Vagina (tissue), 2 donors: ENCODE measurements at places on chromosomes 11 and 22. TPM values are rescaled to one million over a fixed set of nuclear protein-coding genes. Genes with fewer than 3 reads are reported as not detected.

Gene TBX10
- total RNA-seq = not detected

Gene HTATIP2
- total RNA-seq = 35.1 TPM

DNA sequence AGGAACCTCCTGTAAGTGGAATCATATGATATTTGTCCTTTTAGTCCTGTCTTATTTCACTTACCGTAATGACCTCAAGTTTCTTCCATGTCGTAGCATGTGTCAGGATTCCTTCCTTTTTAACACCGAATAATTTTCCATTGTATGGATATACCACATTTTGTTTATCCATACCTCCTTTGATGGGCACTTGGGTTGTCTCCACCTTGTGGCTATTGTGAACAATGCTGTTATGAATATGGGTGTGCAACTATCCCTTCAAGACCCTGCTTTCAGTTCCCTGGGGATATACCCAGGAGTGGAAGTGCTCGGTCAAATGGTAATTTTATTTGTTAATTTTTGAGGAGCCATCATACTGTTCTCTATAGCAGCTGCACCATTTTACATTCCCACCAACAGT lies 244.9 kb upstream of the BLID start:
- H3K36me3 ChIP-seq = no peaks in the 10 kb centered on the region
- no peaks in the 10 kb centered on the region for H3K27me3 ChIP-seq
- H3K4me3 ChIP-seq = no peak overlapping the region
- no peaks in the 10 kb centered on the region for H3K4me1 ChIP-seq

DNA sequence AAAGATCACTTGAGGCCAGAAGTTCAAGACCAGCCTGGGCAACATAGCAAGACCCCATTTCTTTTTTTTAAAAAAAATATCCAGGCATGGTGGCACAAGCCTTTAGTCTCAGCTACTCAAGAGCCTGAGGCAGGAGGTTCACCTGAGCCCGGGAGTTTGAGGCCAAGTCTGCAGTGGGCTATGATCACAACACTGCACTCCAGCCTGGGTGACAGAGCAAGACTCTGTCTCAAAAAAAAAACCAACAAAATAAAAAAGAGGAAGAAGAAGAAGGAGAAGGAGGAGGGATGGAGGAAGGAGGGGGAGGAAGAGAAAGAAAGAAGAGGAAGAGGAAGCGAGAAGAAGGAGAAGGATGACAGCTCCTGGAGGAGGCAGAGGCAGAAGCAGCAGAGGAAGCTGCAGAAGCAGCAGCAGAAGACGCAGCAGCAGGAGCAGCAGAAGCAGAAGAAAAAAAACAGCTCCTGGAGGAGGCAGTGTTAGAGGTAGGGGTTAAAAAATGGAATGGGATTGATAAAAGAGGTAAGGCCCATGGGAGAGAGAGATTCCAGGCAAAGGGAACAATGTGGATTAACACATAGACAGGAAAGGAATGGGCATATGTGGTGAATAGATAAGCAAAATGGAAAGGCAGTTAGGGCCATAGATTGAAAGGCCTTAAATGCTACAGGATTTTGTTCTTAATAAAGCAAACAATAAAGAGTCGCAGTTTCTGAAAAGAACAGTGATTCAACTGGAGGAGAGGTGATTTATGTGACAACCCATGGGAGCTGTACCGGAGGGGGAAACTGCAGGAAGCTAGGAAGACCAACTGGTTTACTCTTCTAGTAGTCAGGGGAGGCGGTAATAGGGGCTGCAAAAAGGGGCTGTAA lies 10.9 kb downstream of the PRCP start:
- no peak for DNase-seq
- H3K36me3 ChIP-seq = no peaks in the 10 kb centered on the region
- no peak overlapping the region for H3K4me3 ChIP-seq
- no peak overlapping the region for H3K27ac ChIP-seq

Gene ZNF408
- 12.5 TPM for total RNA-seq

- no peak overlapping the region for H3K27ac ChIP-seq
- H3K4me1 ChIP-seq = no peaks in the 10 kb centered on the region
- H3K27me3 ChIP-seq = no peaks in the 10 kb centered on the region
- H3K36me3 ChIP-seq = no peaks in the 10 kb centered on the region
- H3K4me3 ChIP-seq = no peak overlapping the region
Observed at GRCh38 chr11:15159085-15159484, 44.4 kb downstream of the INSC start.

GRCh38 chr11:56819916-56820315 lies 71.4 kb upstream of the OR9G4 start:
- H3K36me3 ChIP-seq = no peaks in the 10 kb centered on the region
- H3K27me3 ChIP-seq = no peaks in the 10 kb centered on the region
- no peak overlapping the region for H3K4me3 ChIP-seq
- DNase-seq = no peak
- no peaks in the 10 kb centered on the region for H3K4me1 ChIP-seq

Gene ANKK1
- 1.5 TPM for total RNA-seq

DNA sequence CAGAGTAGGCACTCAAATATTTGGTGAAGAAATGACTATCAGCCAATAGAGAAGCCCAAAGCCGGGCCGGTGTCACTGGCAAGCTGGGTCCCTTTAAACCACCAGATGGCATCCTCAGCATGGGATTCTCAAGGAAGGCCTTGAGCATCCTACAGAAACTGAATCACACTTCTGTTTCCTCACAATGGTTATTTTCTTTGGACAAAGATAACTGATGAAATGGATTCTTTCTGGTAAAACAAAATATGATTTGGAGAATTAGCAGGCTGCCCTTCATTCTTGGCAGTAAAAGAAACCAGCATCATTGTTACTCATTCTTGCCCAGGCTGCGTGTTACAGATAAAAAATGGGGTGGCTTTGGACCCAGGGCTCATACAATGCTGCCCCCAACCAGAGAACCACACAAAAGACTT lies 30.3 kb upstream of the ASPHD2 start:
- H3K4me3 ChIP-seq = no peak overlapping the region
- H3K4me1 ChIP-seq = no peaks in the 10 kb centered on the region
- H3K27me3 ChIP-seq = no peaks in the 10 kb centered on the region
- no peak for DNase-seq
- no peak overlapping the region for H3K27ac ChIP-seq
- no peaks in the 10 kb centered on the region for H3K36me3 ChIP-seq

DNA sequence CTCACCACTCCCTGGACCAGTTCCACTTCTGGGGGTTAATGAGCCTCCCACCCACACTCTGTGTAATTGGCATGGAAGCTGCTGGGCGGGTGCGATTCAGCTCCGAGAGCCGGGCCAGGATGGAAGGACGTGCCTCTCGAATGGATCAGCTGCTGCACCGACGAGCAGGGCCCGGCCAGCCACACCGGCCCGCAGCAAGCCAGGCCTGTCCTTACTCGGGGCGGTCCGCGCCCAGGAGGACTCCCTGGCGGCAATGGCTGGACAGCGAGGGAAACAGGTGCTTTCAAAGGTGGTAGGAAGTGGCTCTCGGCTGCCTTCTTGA lies 4.3 kb upstream of the SHISAL1 start:
- no peaks in the 10 kb centered on the region for H3K36me3 ChIP-seq
- H3K4me1 ChIP-seq = peaks cover 13% of the 10 kb centered on the region
- DNase-seq = no peak
- H3K4me3 ChIP-seq = no peak overlapping the region
- H3K27ac ChIP-seq = no peak overlapping the region
- no peaks in the 10 kb centered on the region for H3K27me3 ChIP-seq

DNA sequence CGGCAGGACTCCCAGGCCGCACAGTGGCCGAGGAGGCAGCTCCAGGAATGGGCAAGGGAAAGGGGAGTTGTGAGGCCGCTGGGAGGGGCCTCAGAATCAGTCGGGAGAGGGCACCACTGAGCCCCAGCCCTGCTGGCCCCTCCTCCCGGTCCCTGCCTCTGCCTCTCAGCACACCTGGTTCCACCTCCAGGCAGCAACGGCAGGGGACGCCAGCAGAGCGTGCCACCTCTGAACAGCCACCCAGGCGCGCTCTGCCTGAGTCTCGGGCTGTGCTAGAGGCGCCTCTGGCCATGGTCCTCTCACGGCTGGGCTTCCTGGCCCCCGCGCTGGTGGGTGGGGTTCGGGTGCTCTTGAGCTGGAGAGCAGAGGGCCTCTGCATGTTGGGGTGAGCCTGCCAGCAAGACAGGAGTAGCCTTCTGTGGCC lies 33.0 kb downstream of the MOB2 start:
- H3K27ac ChIP-seq = no peak overlapping the region
- no peaks in the 10 kb centered on the region for H3K36me3 ChIP-seq
- no peak overlapping the region for H3K4me3 ChIP-seq
- H3K4me1 ChIP-seq = peaks cover 10% of the 10 kb centered on the region

DNA sequence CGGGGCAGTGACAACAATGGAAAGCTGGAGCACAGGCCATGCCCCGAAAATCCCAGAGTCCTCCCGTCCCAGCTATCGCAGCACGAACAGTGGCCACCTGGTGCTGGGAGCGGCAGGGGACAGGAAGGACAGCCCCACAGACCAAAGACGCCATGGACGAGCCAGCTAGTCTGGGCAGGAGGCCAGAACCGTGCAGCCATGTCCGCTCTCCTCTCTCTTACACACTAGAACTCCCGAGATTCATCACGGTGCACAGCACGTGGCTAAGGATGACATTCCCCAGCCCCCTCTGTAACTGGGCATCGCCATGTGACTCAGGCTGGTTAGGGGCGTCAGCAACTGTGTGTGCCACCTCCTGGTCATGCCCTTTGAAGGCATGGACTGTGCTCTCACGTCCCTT lies 4.6 kb downstream of the CDPF1 start:
- peaks cover 12% of the 10 kb centered on the region for H3K4me1 ChIP-seq
- H3K4me3 ChIP-seq = no peak overlapping the region
- H3K27me3 ChIP-seq = no peaks in the 10 kb centered on the region

GRCh38 chr11:84564180-84564866 lies 1062.8 kb downstream of the DLG2 start:
- no peak overlapping the region for H3K27ac ChIP-seq
- no peaks in the 10 kb centered on the region for H3K4me1 ChIP-seq
- no peaks in the 10 kb centered on the region for H3K36me3 ChIP-seq
- DNase-seq = no peak
- H3K4me3 ChIP-seq = no peak overlapping the region

DNA sequence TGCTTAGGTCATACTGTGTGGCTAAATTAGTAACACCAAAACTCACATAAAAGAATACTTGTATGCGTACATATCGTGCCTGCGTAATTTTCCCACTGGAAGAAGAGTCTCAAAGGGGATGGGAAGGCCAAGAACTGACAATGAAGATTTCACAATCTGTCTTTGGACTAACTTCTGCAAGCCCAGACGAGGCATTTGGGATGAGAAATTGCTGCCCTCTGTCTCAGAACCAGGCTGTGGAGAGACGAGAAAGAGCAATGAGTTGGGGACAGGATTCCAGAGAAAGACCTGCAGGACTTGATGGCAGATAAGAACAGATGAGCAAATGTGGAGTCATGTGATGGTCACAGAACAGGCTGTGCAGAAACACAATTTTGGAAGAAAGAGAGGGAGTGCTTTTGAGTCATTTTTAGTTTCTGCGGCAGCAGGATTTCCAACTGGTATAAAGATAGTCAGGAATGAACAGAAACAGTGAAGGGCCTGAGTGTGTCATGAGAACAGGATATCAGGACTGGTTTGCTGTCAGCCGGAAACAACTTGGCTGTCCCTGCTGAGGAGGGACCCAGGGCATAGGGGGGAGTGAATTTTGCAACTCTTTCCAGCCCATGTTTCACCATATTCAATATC lies 82.7 kb upstream of the CTSC start:
- no peaks in the 10 kb centered on the region for H3K36me3 ChIP-seq
- no peak for DNase-seq
- H3K27ac ChIP-seq = peak overlapping the region; percentile 52

Gene GRIK4
- total RNA-seq = 0.25 TPM

GRCh38 chr11:130631119-130631518 lies 182.7 kb downstream of the ADAMTS15 start:
- DNase-seq = no peak
- no peak overlapping the region for H3K27ac ChIP-seq
- no peaks in the 10 kb centered on the region for H3K4me1 ChIP-seq
- no peaks in the 10 kb centered on the region for H3K27me3 ChIP-seq

DNA sequence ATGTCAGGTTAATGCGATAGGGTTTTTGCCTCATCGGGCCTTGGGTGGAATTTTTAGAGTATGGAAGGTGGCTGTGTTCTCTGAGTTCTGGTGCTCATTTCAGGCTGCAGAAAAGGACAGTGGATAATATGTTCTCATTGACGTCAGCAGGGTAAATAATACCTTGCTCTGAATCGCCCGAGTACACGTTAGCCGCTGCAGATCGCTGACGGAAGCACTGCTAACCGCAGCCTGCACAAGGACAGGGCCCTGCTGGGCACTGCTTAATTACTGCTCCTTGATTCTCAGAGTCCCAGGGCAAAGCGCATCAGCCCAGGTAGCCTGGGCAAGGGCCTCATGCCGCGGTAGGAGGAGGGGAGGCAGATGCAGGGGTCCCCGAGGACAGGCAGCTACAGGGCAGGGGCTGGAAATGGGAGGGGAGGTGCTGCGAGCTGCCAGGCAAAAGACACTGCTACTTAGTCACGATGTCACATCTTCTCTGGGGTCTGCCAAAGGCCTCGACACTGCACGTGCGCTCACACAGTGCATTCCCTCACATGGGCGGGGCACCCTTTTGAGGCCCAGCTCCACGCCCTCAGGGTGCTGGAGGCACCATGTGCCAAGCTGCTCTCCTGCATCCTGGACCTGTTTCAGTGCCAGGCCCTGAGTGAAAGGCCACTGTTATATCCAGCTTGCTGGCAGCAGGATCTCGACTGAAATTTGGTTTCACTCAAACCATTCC lies 35.2 kb downstream of the PPP2R1B start:
- H3K27me3 ChIP-seq = no peaks in the 10 kb centered on the region
- H3K4me3 ChIP-seq = no peak overlapping the region
- no peaks in the 10 kb centered on the region for H3K36me3 ChIP-seq

- no peaks in the 10 kb centered on the region for H3K27me3 ChIP-seq
- no peak for DNase-seq
- no peak overlapping the region for H3K4me3 ChIP-seq
- peaks cover 19% of the 10 kb centered on the region for H3K4me1 ChIP-seq
Observed at GRCh38 chr11:33931067-33931466, 39.2 kb upstream of the LMO2 start.

Gene MOGAT2
- total RNA-seq = not detected
